ENCODE measurements at places on chromosomes 3 and 15.

DNA sequence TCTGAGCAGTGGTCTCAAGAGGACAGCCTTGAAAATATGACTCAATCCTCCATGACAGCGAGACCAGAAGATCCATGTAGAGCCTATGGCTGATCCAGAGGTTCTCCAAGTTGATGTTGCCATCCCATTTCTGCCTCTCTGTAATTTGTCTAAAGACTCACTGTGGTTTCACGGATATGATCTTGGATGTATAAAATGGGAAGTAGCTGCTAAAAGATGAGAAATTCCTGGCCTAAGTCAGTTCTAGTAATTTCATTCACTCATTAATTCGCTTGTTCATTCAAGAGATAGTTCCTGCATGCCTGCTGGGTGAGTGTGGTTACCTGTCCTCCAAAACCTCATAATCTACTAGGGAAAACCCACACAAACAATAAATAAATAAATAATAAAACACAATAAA is 145.9 kb downstream of the TNIK start:
- no peak for DNase-seq

GRCh38 chr15:92714077-92714476 is 58.5 kb upstream of the FAM174B start:
- DNase-seq = no peak

DNA sequence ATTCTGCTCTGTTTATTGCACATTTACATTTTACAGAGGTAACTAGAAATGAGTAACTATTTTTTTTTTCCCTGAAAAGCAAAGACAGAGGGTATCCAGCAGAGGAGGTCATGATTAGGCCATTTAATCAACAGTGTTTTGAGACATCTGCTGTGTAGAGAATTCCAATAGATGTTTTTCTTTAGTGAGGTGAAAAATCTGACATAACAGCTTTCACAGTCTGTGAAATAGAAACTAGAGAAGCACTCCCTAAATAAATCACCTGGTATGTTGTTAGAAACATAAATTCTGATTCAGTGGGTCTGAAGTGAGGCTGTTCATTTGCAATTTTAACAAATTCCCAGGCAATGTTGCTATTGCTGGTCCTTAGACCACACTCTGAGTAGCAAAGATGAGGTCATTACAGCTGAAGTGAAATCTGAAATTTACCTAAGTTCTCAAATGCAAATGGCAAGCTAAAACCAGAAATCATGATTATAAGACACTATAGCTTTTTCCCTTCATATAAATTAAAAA is 329.2 kb upstream of the LRRC3B start:
- no peak for DNase-seq

DNA sequence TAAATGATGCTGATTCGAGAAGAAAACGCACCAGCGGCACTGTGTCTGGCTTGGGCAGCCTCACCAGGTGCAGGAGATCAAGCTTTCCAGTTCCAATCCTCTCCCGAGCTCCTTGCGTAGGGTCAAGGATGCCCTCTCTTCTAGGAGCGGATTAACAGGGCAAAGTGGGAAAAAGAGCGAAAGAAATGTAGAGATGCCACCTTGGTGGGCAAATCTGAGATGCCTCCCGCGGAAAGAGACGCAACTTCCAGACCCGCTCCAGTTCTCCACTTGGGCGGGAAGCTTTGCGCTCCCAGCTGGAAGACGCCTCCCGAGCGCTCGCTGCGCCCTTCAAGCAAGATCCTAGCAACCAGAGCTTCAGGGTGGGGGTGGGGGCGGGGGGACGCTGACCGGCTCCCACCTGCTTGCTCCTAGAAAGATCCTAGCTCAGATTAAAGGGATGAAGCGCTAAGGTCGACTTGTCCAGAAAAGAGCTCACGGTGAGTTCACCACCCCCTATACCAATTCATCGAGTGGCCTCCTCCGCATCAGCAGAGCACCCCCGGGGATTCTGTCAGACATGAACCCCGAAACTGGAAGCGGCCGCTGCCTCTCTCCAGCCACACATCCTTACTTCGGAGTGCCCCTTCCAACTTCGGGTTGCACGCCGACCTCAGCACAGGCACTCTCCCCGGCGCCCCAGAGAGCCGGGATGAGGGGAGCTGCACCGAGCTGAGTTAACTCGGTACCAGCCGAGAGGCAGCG is 769 bp downstream of the TAFA4 start:
- DNase-seq = no peak

- DNase-seq = no peak
These were observed 35.8 kb downstream of the ATP2B2 start for GRCh38 chr3:10469441-10470119.

DNA sequence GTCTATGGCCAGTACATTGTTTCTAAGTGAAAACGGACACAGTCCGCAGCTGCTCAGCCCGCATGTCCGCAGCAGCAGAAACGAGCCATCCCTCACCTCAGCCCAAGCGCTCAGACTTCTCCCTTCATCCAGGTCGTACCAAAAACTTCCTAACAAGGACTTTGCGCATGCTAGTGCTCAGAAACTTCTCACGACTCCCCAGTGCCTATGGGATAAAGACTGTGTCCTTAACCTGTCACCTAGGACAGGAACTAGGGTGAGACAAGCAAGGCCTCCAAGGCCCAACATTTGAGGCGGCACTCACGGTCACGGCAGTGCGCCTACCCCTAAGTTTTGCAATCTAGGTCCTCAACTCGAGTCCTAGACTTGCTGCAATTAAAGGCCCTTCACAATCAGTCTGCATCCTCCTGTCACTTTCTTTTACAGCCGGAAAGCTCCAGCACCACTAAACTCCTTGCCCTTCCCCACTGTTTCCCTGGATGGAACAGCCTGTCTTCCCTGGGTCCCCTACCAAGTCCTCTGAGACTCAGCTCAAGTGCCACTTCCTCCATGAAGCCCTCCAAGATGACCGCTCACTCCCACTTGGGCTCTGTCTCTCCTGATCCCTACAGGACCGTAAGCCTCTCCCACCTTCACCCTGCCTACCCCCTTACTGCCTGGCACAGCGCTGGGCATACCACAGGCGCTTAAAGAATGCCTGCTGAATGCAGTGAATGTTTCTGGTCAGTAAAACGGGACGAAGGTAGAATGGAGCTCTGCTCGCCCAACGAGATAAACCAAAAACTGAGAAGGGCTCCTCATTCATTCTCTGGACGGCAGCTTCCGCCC is 1.2 kb downstream of the CLN6 start:
- DNase-seq = no peak

- DNase-seq = no peak
These were observed 19.7 kb downstream of the PAK6 start for GRCh38 chr15:40258544-40258943.

GRCh38 chr3:62755285-62755684 is 119.9 kb downstream of the CADPS start:
- DNase-seq = no peak

DNA sequence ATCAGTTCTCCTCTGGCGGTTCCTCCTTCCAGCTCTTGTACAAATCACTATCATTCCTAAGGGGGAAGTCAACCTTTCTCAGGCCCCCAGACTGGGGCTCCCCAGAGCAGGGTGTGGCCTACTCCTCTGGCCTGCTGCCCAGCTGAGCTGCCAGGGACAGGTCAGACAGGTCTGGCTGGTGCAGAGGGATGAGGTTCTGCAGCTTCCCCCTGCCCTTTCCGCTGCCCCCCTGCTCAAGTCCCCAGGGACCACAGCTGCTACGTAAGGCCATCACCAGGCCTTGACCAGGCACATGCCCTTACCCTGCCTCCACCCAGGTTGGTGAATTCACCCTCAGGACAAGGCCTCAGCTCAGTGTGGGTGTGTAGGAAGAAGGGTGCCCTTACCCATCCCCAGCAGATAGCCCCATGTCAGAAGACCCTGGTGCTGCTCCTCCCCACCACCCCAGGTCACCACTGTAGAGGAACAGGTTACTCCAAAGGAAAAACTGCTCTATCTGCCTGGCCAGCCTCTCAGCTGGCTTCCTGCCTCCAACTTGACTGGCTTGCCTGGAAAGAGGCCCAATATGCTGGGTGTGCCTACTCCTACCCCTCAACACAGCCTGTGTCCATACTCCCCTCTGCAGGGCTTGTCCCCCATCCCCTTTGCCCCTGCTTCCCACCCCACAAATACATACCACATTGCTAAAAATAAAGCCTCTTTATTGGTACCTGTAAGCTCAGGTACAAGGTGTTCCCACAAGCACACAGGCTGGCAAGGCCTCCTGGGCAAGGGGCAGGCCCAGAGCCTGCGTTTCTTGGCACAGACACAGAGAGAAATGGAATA is 12.0 kb downstream of the CSRNP1 start:
- no peak for DNase-seq

- DNase-seq = no peak
These were observed 46.9 kb upstream of the SLC7A14 start for GRCh38 chr3:170632780-170633179.

DNA sequence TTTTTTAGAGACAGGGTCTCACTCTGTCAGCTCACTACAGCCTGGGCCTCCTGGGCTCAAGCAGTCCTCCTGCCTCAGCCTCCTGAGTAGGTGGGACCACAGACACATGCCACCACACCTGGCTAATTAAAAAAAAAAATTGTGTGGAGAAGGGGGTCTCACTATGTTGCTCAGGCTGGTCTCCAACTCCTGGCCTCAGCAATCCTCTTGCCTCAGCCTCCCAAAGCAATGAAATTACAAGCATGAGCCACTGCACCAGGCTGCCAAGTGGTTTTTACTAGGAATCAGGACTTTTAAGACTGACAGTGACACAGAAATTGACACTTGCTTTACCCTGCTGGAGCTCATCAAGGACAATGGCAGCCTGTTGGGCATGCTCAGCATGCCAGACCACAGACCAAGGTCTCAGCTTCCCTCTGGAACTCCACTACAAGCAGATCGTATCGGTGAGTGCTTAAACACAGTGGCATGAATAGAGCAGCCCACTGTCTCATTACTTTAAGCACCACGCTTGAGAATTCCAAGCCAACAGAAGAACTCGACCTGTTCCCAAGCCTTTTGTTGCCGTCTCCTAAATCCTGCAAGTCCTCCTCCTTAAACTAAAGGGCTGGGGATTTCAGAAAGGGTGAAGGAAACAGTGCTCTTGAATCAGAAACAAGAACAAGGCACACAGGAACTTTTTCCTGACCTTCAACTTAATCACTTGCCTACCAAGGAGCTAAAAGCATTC is 41.4 kb downstream of the EOMES start:
- no peak for DNase-seq

- DNase-seq = no peak
These were observed 270.8 kb downstream of the CACNA2D3 start for GRCh38 chr3:54393150-54393549.

GRCh38 chr3:129413687-129414506 is 14.5 kb downstream of the EFCAB12 start:
- no peak for DNase-seq

DNA sequence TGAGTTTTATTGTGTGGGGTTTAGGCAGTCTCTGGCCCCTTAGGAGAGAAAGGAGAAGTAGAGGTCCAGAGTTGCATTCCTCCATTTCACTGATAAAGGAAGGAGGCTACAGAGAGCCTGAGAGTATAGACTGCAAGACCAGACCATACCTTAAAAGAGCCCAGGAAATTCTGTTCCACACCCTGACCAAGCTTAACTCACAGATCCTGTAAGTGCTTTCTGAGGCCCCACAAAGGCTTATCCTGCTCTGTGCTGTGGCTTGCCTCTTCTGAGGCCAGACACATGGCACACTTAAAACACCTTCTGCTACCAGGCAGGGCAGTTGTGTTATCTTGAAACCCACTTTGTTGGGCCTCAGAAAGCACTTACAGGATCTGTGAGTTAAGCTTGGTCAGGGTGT is 39.2 kb upstream of the LEKR1 start:
- DNase-seq = no peak

GRCh38 chr3:45113625-45114050 is 32.5 kb downstream of the CDCP1 start:
- DNase-seq = no peak

- no peak for DNase-seq
These were observed 80.2 kb downstream of the BOC start for GRCh38 chr3:113291572-113291971.

DNA sequence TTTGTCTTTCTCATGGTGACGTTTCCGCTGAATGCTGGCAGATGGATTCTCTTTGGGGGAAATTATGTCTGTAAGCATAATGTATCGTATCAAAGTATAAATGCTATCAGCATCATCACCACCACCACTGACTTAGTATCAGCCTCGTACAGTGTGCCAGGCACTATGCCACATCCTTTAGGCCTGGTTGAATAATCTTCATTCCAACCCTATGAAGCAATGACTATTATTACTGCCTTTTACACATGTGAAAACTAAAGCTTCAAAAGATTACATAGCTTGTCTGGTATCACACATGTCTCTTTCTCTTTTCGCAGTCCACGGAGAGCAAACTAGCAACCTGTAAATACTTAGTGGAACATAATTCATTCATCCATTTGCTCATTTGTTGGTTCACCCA is 166.7 kb upstream of the PRICKLE2 start:
- no peak for DNase-seq

- DNase-seq = no peak
These were observed 359 bp downstream of the ARIH1 start for GRCh38 chr15:72474466-72474911.

- no peak for DNase-seq
These were observed 4.4 kb upstream of the BRPF1 start for GRCh38 chr3:9727041-9727595.

GRCh38 chr3:123764647-123765046 is 119.5 kb downstream of the MYLK start:
- no peak for DNase-seq

GRCh38 chr15:90530250-90531051 is 728 bp downstream of the CRTC3 start:
- no peak for DNase-seq

DNA sequence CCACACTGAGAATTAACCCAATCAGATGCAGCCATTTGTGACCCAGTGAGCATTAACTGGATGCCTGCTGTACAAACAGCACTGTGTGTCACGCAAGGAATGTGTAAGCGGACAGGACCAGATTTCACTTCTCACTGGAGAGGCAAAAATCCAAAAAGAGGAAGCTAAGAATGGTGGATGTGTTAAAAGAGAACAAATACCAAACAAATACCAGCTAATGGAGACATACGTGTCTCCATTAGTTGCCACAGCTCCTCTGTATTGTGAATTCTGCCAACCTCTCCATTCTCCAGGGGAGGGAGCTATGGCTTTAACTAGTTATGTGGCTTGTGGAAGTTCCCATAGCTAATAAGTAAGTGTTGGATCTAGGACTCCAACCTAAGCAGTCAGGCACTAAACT is 2.6 kb downstream of the LTF start:
- DNase-seq = no peak

- DNase-seq = no peak
These were observed 29.3 kb downstream of the RARRES1 start for GRCh38 chr3:158702815-158703481.

GRCh38 chr3:30393079-30393478 is 213.3 kb upstream of the TGFBR2 start:
- no peak for DNase-seq

All from nucleus accumbens (tissue), 56 donors.